ENCODE measurements at places on chromosomes 5 and 9. TPM values are rescaled to one million over a fixed set of nuclear protein-coding genes. Genes with fewer than 3 reads are reported as not detected.
A peak's percentile ranks its signal among the peaks of the same experiment; 100 is the strongest.

DNA sequence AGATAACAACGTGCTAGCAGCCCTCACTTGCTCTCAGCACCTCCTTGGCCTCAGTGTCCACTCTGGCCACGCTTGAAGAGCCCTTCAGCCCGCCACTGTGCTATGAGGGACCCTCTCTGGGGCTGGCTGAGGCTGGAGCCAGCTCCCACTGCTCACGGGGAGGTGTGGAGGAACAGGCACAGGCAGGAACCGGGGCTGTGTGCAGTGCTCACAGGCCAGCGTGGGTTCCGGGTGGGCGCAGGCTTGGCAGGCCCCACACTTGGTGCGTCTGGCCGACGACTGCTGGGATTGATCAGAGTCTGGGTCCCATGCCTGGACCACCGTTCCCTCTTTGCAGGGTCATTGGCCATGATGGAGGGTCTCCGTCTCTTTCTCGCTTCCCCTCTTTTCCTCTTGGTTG lies 194.3 kb upstream of the GRAMD2B start:
- DNase-seq, result no peak

DNA sequence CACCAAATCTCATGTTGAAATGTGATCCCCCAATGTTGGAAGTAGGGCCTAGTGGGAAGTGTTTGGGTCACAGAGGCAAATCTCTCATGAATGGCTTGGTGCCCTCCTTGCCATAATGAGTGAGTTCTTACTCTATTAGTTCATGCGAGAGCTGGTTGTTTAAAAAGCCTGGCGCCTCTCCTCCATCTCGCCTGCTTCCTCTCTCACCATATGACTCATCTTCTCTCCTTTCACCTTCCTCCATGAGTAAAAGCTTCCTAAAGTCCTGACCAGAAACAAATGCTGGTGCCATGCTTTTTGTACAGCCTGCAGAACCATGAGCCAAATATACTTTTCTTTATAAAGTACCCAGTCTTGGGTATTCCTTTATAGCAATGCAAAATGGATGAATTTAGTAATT lies 20.9 kb upstream of the ARHGAP26 start:
- DNase-seq, result peak; percentile 59

- DNase-seq, result no peak
These were observed 566.8 kb upstream of the DMAC1 start for GRCh38 chr9:8366161-8366926.

- peak; percentile 17 for DNase-seq
These were observed 23.5 kb downstream of the NMRK1 start for GRCh38 chr9:75064307-75065025.

CD14 gene
- polyA plus RNA-seq, result 0.11 TPM
